ENCODE measurements at places on chromosomes 5 and 9.

- no peak for DNase-seq
Measured at GRCh38 chr9:18281291-18281690, 192.7 kb upstream of the ADAMTSL1 start.

GRCh38 chr5:10266137-10266536, 16.1 kb downstream of the CCT5 start:
- DNase-seq: no peak

- no peak for DNase-seq
Measured at GRCh38 chr9:99340281-99340680, 118.2 kb downstream of the SEC61B start.

- DNase-seq: no peak
Measured at GRCh38 chr5:81552852-81553566, 159.1 kb upstream of the ACOT12 start.

GRCh38 chr9:131951905-131952304, 127.8 kb downstream of the MED27 start:
- no peak for DNase-seq

DNA sequence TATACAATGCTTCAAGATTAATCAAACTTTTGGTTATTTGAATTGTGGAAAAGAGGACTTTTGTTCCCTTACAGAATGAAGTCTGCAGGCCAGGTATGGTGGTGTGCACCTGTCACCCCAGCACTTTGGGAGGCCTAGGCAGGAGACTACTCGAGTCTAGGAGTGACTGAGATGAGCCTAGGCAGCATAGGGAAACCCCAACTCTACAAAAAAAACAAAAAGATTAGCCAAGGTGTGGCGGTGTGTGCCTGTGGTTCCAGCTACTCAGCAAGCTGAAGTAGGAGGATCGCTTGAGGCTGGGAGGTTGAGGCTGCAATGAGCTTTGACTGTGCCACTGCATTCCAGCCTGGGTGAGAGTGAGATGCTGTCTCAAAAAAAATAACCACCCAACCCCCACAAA, 9.3 kb downstream of the CCNH start:
- no peak for DNase-seq

GRCh38 chr9:132370592-132370991, 15.8 kb upstream of the SETX start:
- DNase-seq: no peak

DNA sequence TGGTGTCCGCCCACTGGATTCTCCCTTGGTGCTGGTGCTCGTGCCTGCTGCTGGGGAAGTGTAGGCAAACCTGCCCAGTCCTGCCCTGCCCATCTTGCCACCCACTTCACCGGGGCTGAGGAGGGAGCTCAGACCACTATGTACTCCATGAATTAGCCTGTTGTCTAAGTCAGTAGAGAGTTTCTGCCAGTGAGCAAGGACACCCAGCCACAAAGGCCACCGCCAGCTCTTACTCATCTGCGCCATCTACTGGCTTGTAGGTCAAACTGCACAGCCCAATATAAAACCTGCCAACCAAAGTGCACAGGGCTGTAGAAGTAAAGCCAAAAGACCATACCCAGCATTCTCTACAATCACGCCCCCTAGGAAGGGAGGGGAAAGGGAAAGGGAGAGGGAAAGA, 102.3 kb downstream of the GLIS3 start:
- no peak for DNase-seq

- no peak for DNase-seq
Measured at GRCh38 chr9:134188386-134189144, 24.2 kb upstream of the RNU6ATAC start.

- no peak for DNase-seq
Measured at GRCh38 chr9:8660383-8660782, 860.8 kb upstream of the DMAC1 start.

DNA sequence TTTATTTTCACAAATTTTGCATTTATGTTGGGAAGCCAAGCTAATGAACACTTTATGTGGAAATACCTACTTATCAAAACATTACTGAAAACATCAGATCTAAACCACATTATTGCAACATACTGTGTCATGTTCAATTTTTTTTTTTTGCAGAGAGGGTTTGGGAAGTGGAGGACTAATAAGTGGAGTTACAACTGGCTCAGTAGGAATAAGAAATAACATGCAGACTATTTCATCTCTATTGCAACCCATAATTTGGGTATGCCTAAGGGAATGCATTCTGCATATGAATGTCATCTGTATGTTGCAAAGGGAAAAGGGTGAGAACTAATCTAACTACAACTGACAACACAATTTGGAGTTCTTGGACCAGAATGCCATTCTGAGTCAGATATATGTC, 41.8 kb downstream of the APC start:
- DNase-seq: no peak

DNA sequence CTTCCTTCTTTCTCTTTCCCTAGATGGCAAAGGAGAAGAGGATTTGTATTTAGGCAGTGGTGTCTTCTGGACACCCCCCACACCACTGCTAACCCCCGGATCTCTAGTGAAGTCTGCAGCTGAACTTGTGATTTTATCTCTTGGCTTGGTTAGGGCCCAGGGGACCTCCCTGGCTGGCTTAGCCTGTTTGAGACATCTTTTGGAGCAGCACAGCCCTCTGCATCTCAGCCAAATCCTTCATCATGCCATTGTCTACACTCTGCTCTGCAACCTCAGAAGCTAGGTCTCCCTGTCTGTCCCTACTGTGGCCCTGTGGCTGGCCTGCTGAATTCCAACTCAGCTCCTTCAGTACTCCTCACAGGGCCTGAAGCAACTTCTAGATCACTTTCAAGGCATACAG, 81.7 kb downstream of the MUSK start:
- no peak for DNase-seq

- no peak for DNase-seq
Measured at GRCh38 chr9:122355336-122355875, 15.4 kb upstream of the PTGS1 start.

DNA sequence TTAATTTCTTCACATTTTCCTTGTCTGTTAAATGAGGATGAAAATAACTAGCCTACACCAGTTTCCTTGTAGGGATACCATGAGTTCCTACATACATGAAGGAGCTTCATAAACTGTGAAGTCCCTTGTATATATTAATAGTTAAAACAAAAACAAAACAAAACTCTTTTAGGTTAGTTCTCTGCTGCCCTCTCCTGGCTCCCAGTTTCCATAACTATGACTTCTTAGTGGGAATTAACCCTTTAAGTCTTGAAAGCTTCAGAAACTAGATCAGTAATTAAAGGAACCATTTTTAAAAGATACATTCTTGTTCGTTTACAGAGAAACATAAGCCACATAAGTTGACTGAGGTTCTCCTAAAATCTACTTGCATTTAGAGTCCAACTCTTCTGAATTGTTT, 500.0 kb upstream of the C9orf72 start:
- DNase-seq: no peak

- DNase-seq: no peak
Measured at GRCh38 chr5:146475190-146475780, 28.2 kb downstream of the TCERG1 start.

DNA sequence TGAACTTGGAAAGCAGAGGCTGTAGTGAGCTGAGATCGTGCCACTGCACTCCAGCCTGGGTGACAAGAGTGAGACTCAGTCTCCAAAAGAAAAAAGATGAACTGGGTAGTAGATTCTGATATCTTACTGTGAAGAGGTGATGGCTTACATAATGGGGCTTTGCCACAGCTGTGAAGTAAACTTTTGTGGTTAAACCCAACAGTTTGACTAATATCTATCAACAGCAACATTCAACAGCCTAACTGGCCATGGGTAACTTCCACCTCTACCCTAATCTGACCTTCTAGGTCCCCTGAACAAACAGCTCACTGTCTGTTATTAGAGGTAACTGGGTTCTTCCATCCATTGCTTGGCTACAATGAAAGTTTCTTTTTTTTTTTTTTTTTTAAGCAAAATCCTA, 52.1 kb downstream of the TLE1 start:
- no peak for DNase-seq

DNA sequence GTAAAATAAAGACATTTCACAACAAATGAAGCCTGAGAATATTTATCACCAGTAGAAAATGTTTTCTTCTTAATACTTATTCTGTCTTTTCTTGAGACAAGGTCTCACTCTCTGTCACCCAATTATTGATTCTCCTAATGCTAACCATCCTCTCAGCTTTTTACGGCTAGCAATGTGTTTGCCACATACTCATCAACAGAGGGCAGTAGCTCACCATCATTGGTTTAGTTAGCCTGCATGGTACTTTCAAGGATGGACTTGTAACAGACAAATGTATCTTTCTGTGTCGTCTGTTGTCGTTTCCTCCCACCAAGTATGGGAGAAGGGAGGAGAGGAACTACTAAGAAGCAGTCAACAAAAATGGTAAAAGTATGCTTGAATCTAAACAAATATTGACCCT, 5.9 kb upstream of the ACO1 start:
- no peak for DNase-seq

GRCh38 chr5:151154931-151155774, 2.4 kb downstream of the ANXA6 start:
- DNase-seq: no peak

GRCh38 chr9:83296123-83296522, 233.2 kb upstream of the RASEF start:
- no peak for DNase-seq

GRCh38 chr9:4099976-4100735, 199.7 kb downstream of the GLIS3 start:
- no peak for DNase-seq

GRCh38 chr5:169707686-169708085, 70.6 kb downstream of the DOCK2 start:
- DNase-seq: no peak

GRCh38 chr9:137632230-137633161, 13.7 kb downstream of the EHMT1 start:
- no peak for DNase-seq

- DNase-seq: peak; percentile 51
Measured at GRCh38 chr5:43602461-43603343, at the start of gene NNT. NNT (plus strand) TSS chr5:43603180; CDS start chr5:43609196, 6,016 bp downstream.

- DNase-seq: no peak
Measured at GRCh38 chr9:20125727-20126126, 336.9 kb upstream of the SLC24A2 start.

DNA sequence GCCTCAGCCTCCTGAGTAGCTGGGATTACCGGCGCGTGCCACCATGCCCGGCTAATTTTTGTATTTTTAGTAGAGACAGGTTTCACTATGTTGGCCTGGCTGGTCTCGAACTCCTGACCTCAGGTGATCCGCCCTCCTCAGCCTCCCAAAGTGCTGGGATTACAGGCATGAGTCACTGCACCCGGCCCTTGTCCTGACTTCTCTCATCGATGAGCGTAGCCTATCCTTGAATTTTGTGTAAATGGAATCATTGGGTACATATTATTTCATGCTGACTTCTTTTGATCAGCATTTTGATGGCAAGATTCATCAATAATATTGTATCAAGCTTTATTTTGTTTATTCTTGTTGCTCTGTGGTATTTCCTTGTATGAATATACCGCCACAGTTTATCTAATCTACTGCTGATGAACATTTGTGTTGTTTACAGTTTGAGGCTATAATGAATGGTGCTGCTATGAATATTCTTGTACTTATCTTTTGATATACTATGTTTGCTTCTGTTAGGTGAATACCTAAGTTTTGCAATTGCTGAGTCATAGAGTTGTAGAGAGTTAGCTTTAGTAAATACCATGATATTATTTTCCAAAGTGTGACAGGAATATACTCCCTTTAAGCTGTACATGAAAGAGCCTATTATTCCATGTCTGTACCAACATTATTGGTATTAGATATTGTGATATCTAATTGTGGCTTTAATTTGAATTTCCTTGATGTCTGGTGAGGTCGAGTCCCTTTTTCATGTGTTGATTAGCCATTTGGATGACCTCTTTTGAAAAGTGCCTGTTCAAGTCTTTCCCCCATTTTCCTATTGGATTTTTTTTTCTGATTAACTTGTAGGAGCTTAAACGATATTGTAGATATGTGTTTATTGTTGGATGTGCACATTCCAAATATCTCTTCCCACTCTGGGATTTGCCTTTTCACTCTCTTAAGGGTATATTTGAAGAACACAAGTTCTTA, 107.5 kb downstream of the RGS3 start:
- DNase-seq: no peak

GRCh38 chr9:98856982-98857381, 49.5 kb downstream of the GALNT12 start:
- DNase-seq: no peak

DNA sequence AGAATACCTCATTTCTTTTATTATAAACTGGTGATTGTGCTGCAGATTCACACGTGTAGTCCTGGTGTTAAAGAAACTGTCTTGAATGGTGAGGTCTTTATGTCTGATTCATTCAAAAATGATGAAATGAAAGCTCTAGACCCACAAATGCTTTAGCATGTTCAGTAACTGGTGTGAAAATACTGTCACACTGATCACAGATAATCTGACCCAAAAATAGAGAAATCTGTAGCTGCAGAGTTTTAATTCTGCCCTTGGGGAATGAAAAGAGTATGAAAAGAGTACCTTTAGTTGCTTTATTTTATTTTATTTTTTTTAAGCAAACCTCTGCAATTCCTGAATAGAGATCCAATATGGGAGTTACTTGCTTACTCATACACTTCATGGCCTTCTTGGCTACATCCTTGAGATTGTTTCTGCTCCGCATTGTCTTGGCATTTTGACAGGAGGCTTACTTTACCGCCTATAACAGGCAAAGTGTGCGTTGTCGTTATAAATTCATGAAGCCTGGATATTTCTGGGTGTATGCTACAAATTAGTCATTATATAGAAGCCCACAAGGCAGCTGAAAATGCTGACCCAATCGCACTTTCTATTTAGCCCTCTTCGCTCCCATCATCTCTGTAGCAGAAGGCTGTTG, 2.7 kb downstream of the RGMB start:
- DNase-seq: no peak

DNA sequence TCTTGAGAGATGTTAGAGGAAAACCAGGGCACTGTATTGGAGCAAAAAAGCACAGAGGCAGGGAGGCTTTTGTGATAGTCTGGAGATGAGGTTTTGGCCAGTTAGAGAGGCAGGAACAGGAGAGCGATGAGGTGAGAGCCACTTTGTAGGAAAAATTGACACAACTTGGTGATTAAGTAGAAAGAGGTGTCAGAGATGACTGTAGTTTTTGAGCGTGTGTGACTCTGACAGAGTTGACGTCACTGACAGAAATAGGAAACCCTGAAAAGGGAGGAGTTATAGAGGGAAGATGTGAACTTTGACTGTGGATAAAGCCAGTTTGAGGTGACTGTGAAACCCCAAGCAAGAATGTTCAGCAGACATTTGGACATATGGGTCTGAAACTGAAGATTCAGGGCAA, 15.7 kb downstream of the NFX1 start:
- no peak for DNase-seq

DNA sequence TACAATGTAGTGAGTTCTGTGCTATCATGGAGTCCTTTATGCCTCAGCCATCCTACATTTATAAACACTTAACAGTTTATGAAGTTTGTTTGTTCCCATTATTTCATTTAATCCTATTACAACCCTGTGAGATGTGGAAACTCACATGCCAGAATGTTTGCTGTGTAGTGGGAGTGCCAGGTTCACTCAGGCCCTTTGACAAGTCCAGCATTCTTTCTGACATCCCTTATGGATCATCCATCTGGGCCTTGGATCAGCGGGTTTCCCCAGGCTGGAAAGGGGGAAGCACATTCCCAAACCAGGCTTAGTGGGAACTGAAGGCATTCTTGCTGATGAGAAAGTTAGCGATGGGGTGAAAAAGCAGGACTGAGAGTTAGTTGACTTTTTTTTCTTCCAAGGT, 128.1 kb upstream of the OTULINL start:
- no peak for DNase-seq

Data from activated naive CD4-positive, alpha-beta T cell (primary cell).